ENCODE measurements at places on chromosomes 2 and 18.
A peak's percentile ranks its signal among the peaks of the same experiment; 100 is the strongest.

DNA sequence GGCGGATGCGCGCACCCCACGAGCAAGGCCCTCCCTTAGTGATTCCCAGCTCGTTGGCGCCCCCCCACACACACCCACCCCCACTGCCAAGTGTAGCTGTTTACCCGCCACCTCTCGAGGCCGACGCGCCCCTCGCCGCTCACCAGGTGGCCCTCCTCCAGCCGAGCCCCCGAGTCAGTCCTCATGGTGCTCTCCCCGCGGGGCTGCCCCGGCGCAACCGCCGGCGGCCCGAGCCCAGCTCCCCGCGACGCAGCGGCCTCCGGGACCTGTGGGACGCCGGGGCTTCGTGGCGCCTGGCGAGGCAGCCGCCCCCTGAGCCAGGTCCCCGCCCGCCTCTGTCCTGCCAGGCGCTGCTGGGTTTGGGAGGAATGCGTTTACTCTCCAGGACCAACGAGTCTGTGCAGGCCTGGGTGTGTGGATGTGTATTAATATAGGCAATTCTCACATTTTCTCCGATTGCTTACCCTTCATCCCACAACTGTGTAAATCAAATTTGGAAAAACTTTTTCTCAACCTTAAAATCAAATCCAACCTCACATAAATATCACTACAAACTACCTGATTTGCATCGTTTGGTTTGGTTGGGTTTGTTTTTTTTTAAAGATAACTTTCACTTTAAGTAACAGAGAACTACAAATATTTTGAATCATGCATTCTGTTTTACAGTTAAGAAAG, at the start of gene TMEM237:
Gene TMEM237 (minus strand): TSS at position 288 of the 675 bp plus-strand sequence. CDS start 103 bp downstream, at position 185.
- peak; percentile 43 for DNase-seq

GRCh38 chr2:120763931-120764330, 28.3 kb downstream of the GLI2 start:
- DNase-seq, result no peak

- DNase-seq, result no peak
Observed at GRCh38 chr2:196331851-196332250, 160.5 kb upstream of the STK17B start.

DNA sequence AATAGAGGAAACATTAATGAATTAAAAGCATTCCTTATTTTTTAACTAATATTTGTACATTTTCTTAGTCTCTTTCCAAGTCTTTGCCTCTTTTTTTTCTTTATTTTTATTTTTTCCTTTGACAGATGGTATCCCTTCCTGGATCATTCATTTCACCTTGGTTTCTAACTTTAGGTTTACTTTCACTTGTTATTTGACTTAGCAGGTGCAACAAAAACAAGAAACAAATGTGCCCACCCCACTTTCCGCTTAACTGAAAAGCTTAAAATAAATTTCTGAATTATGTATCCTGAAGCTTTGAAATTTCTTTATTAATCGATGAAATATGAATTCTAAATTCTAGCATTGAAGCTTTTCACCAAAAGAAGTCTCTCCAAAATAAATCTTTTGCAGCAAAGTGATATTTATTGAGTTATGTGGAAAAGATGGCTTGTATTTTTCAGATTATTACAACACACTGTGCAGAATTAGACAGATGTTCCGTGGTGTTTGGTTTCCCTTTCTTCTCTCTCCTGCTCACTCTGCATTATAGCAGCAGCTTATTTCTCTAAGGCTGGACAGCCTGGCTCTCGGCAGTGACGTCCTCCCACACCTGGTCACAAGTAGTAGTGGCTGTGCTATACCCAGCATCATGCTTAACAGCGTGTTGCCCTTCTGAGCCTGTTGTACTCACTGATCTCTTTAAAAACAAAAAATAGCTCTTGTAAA, 99.1 kb upstream of the ZNF397 start:
- no peak for DNase-seq

- DNase-seq, result no peak
Observed at GRCh38 chr2:223523551-223524001, 78.6 kb downstream of the SCG2 start.

GRCh38 chr2:14700753-14701152, 68.2 kb downstream of the LRATD1 start:
- no peak for DNase-seq

DNA sequence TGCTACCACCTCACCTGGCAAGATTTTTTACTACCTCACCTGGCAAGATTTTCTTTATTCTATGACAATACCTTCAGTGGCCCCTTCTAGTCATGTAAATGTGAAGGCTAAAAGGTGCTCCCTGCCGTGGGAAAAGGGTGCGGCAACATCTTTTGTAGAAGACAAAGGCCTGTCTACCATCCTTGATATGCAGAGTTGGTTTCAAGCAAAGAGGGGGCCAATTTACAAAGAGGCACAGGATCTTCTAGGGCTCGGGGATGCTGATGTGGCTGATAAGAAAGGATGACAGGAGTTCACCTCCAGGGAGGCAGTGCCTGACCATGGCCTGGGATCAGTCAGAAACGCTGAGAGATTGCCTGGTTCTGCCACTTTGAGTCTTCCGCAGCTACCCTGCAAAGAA, 165.4 kb upstream of the SLC1A4 start:
- no peak for DNase-seq

DNA sequence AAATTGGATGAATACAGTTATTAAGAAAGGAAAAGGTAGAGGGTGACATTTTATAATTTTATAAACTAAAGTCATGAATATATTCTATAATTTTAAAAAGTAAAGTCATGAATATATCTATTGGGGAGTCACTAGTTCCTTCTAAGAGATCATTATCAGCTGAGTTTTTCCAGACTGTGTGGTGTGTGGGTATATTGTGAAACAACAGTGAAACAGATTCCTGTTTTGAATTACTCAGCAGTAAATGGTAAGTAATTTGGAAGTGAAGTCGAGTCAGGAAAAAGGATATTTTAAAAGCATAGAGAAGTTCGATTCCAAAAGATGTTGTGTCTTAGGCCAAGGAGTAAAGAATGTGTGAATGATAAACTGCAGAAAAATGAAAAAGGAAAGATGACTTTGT, 1018.2 kb upstream of the NXPH2 start:
- DNase-seq, result no peak

GRCh38 chr2:190637281-190637734, 11.6 kb upstream of the NAB1 start:
- no peak for DNase-seq

DNA sequence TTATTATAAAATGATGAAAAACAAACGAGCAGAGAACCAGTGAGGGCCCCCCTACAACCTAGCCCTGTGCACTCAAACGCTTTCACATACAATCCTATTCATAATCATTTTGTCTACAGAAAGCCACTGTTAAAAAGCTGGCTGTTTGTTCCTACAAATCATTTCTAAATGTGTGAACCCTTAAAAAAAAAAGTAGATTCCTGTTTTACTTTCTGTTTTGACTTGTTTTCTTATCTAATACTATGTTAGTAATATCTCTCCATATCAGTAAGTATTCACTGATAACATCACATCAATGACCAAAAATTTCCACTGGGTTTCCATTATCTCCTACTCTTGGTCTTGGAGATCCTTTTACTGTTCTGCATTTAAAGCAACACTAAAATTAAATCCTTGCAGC, 128.8 kb upstream of the TTC39C start:
- DNase-seq, result no peak

DNA sequence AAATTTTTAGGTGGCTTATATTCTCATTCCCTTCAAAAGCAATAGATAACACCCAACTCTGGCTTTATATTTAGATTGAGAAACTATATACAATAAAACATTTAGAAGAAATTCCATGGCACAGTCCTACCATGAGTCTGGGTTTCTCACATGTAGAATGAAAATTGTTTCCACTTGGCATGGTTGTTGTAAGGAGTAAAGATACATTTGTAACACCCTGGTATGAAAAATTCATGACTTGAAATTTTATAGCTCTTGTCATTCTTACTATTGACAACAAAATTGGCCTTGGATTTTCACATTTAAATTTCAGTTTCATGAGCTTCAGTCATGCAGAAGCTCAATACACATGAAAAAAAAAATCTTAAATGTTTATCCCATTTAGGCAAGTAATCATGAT, 92.5 kb upstream of the CBLN2 start:
- DNase-seq, result no peak

GRCh38 chr18:78006006-78006773, 756.5 kb downstream of the GALR1 start:
- DNase-seq, result no peak

DNA sequence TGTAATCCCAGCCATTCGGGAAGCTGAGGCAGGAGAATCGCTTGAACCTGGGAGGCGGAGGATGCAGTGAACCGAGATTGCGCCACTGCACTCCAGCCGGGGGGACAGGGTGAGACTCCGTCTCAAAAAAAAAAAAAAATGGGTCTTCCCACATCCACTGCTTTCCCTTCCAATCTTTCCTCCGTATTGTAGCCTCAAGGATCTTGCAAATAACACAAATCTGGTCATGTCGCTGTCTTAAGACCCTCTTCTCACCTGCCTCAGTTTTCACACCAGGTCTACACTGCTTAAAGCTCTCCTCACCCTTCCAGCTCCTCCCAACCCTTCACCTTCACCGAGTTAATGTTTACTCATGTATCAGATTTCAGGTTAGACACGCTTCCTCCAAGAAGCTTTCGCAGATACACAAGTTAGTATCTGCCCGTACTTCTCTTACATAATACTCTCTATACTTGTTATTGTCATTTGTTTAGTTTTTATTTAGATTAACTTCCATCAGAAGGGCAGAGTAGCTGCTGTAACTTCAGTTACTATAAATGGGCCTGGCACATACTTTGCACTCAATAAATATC, 1.5 kb downstream of the IER3IP1 start:
- DNase-seq, result no peak

GRCh38 chr18:58324824-58325480, 280.9 kb downstream of the NEDD4L start:
- DNase-seq, result no peak

- no peak for DNase-seq
Observed at GRCh38 chr2:72946466-72946865, 29.1 kb downstream of the EMX1 start.

- no peak for DNase-seq
Observed at GRCh38 chr18:3498698-3499471, 48.9 kb downstream of the TGIF1 start.

- no peak for DNase-seq
Observed at GRCh38 chr2:212173331-212173730, 365.3 kb downstream of the ERBB4 start.

DNA sequence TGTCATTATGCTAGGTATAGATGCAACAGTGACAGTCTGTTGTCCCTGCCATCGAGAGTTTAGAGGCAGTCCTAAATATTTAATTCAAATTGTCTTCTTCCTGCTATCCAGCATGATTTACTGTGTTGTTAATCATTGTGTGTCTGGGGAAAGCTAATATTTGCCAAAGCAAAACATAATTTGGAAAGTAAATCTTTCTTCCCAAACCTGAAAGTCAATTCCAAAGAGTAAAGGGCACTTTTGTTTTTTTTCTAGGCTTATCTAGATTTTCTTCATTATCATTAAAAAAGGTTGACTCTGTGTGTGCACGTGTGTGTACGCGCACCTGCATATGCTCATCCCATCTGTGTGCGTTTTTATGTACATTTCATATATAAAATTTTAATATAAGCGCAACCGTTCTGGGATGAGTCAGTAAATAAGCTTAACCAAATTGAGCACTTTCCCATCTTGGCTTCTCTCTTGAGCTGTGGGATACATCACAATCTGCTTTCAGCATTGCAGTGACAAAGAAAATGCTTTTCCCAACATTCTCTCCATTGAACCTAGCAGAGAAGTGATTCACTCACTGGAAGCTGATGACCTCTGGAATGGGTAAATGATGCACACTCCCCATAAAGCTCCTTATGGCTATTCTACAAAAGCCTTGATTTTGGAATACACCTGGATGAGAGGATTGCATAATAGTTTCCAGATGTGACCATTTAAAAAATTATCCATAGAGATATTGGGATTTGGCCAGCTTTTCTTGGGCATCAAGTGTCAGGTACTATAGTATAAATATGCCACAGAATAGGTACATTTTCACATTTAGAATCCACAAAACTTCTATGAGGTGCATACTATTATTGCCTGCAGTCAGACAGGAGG, 488.4 kb downstream of the ADCYAP1 start:
- no peak for DNase-seq

GRCh38 chr2:138115666-138116065, 151.4 kb downstream of the HNMT start:
- DNase-seq, result no peak

- no peak for DNase-seq
Observed at GRCh38 chr18:76452357-76452756, 42.7 kb downstream of the ZNF516 start.

GRCh38 chr2:26970928-26971627, 641 bp downstream of the MAPRE3 start:
- peak; percentile 37 for DNase-seq

GRCh38 chr2:173393186-173393585, 38.5 kb downstream of the CDCA7 start:
- no peak for DNase-seq

GRCh38 chr2:213451542-213452239, 167.4 kb downstream of the SPAG16 start:
- DNase-seq, result no peak

- no peak for DNase-seq
Observed at GRCh38 chr2:70991142-70991541, 3.5 kb downstream of the TEX261 start.

Measured in cerebellum (tissue), 4 donors.